Activated gamma-delta T cell treated with anti-CD3 and anti-CD28 coated beads, Interleukin-2, amount 50 U/mL, for 16 hours (primary cell): ENCODE measurements at places on chromosomes 7 and 10.

DNA sequence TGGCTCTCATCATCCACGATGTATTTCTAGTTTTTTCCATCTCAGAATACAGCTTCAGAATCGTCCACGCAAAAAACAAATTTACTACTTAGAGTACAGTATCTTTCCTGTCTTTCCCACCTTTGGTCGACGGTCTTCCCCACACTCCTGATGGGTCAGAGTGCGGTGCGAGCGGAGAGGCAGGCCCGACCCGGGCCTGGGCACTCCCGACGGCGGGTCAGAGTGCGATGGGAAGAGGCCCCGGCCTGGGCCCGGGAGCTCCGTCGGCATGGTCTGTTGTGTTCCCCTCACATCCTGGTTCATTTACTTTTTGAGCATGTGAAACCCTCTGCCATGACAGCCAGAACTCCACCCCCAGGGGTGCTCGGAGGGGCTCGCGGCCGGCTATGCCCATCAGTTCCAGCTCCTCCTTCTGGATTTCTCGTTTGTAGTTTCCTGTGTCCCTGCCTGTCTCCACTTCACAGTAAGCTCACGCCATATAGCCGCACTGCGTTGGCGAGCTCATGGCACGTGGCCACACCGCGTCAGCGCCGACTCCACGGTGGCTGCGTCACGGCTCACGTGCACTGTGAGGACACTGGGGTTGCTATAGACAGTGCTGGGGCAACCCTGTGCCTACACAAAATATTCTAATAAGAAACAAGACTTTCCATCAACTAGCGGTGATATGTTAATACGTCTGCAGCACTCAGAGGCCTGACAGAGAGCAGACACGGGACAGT is 7.8 kb downstream of the COX19 start:
- DNase-seq, result no peak

GRCh38 chr7:117019287-117019686 is 66.0 kb downstream of the ST7 start:
- no peak for DNase-seq

DNA sequence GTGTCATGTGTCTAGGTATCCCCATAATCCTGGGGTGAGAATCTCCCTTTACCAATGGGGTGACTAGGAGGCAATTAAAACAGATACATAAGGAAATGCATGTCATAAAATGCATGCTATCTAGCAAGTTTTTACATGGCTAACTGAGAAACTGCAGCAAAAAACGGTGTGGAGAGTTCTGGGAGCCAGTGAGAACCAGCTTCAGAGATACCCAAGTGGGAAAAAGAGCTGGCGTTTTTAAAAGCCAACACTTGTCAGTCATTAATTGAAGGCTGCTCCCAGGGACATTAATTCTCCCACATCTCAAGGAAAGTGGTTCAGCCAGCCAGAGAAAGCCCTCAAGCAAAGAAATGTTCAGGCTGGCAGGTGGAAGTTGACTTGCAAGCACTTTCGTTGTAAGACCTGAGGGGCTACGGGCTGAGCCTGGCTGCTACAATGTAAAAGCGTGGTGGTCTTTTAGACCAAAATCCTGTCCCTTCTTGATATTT is 28.1 kb downstream of the ST8SIA6 start:
- no peak for DNase-seq

DNA sequence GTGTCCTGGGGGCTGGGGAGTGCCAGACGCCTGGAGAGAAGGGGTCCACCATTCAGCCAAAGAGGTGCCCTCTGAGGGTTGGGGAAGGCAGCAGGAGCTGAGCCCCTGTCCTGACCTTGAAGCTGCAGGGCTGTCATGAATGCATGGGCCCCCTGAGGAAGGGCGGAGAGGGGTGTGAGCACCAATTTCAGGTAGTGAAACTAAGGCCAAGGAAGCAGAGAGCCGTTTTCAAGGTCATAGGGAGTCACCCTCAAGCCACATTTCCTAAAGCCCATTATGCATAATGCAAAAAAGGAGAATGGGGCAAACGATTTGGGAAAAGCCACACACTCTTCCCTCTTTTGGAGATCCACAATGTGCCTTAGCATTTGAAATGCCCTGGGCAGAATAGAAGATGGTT is 37.2 kb downstream of the FIGNL1 start:
- no peak for DNase-seq

- no peak for DNase-seq
Measured at GRCh38 chr10:74092372-74092771, 58.3 kb downstream of the AP3M1 start.

GRCh38 chr10:29397221-29397620 is 108.4 kb downstream of the LYZL1 start:
- DNase-seq, result no peak

DNA sequence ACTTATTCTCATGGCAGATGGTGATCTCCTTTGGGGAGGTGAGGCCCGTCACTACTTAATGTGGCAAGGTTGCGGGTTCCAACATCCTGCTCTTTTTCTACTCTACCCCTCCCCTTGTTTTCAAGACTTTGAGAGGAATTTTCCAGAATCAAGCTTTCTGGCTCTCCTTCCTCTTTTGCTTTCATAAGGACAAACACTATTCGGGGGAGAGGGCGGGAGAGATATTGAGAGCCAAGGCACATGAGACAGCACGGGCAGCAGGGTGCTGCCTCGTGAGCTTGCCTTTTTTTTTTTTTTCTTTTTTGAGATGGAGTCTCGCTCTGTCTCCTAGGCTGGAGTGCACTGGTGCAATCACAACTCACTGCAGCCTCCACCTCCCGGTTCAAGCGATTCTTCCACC is 6.9 kb upstream of the PFKFB3 start:
- no peak for DNase-seq

DNA sequence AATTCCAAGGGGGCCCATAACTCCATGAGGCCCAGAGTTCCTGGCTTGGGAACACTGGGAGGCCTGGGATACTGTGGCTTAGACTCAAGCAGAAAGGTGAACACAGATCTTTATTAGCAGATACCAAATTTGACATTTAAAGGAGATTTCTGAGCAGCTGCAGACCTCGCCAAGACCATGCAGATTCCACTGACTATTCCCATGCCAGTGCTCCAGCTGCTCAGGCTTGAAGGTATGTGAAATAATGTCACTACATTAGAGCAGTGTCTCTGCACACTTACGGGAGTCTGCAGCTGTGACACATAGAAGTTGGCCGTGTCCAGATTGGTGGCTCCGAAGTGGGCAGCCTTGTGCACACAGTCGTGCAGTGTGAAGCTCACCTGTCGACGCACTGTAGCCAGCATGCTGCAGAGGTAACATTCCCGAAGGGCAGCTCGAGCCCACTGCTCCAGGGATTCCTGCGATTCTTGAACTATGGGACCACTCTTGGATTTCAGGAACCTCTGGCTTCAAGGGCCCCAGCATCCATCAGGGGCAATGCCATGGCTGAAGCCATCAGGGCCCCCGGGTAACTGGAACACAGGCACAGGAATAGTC is 46.1 kb downstream of the SEPTIN7 start:
- DNase-seq, result no peak

GRCh38 chr7:147436718-147437117 is 1153.8 kb upstream of the C7orf33 start:
- no peak for DNase-seq

GRCh38 chr10:132446661-132447445 is 49.9 kb downstream of the PWWP2B start:
- DNase-seq, result peak; percentile 32

GRCh38 chr7:101094376-101094775 is 9.1 kb downstream of the TRIM56 start:
- DNase-seq, result no peak

DNA sequence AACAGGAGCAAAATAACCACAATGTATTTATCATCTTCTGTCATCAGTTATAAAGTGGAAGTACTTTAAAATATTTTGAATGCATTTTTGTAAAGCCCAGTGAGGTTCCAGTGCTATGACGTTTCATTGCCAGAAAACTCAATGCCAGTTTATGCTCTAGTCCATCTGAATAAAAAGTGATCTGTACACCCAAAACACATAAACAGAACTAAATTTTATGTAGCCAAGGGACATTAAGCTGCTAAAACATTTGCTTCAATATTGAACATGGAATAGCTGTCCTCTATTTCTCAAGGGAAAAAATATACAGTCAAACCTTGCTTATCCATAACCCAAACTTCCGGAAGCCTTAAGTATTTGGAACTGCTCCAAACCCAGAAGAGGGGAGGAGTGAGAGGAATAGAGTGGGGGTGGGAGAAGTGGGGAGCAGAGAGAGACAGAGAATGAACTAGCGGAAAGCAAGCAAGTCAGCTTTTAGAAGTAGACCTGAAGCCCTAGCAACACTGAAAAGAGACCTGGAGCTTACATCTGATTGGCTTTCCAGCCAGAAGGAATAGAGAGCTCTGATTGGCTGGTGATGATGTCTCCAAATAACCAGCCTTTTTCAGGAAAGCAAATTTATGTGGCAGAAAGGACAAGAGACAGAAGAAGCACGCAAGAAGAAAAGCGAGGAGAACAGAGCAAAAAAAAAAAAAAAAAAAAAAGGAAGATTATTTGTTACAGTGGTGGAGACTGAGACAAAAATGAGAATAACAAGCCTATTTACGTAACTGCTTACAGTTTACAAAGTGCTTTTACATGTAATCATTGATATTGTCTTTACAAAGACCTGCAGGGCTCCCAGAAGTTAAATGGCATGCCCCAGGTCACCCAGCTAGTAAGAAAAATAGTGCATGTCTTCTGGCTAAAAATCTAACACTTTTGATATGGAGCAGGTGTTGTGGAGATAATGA is 196.0 kb downstream of the RNLS start:
- DNase-seq, result no peak

DNA sequence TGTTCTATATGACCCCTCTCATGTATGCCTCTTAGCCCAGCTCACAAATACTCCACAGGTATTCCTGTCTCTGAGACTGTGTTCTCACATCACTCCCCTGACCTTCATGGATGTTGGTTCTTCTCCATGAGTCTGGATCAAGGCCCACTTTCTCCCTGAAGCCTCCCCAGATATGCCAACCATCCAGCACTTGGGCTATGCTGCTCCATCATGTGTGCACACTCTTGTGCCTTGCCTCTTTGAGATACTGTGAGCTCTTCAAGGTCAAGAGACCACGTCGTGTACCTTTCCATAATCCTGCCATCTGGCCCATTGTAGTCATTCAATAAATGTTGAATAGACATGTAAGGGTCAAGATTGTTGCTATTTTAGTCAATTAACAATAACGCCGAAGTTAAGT is 30.1 kb upstream of the TM9SF3 start:
- no peak for DNase-seq

DNA sequence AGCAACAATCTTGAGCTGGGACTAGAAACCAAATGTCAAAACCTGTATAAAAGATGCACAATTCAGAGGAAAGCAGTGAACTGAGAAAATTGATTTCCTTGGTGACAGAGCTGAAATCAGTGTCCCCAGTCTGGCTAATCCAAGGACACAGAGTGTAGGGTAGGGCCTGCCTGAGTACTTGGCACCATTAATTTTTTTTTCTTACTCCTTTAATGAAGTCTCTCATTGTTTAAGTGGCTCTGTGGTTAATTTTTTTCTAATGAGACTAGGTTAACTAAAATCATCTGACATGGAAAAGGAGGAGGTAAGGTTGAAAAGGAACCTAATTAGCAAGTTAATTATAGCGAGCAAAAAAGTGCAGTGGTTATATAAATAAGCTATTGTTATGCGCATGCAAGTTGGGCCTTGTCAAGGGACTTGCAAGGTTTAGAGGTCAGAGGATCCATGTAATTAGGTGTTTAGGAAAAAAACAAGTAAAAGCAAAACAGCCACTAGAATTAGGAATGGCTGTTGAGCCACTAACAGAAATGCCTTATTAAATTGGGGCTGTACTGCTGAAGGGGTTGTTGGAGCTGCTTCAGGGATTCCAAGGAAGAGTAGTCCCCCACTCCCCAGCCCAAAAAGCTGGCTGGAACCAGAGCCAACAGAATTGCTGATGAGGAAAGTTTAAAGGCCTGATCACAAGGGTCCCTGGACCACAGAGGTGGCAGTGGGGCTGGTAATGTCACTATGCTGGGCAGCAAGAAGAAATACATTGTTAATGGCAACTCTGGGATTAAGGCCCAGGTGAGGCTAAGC is 58.9 kb upstream of the STRIP2 start:
- DNase-seq, result no peak

- no peak for DNase-seq
Measured at GRCh38 chr10:49651917-49652316, 27.5 kb upstream of the C10orf53 start.

GRCh38 chr10:107269626-107270025 is 105.1 kb upstream of the SORCS1 start:
- no peak for DNase-seq

DNA sequence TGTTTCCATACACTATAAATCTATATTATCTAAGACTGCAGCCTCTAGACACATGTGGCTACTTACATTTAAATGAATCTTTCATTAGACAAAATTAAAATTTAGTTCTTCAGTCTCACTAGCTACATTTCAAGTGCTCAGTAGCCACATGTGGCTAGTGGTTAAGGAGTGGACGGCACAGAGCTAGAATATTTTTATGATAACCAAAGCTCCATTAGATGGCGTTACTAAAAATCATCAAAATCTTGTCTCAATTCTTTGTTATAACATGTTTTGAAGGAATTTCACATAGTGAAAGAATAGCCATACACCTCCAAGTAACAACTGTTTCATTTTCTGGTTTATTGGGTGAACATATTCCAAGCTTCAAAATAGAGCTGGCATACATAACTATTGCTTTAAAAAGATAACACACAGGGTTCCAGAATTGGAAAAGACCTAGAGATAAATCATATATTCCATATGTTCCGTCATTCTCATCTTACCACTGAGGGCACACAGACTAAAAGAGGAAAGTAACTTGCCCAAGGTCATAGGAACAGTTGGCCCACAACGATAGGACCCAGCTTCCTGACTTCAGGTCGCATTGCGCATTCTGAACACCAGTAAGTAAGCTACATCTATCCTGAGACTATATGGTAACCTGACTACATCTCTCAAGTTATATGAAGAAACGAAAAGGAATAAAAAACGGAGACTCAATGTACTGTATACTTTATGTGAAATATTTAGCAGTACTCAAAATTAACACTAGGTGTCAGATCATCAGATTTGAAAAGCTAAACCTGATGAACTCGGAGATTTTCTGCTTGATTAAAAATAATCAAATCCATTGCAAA is 66.6 kb downstream of the CAV1 start:
- no peak for DNase-seq

- DNase-seq, result peak; percentile 1
Measured at GRCh38 chr10:8438603-8439002, 384.1 kb downstream of the GATA3 start.

- DNase-seq, result no peak
Measured at GRCh38 chr7:150983893-150984368, 5.8 kb upstream of the KCNH2 start.

DNA sequence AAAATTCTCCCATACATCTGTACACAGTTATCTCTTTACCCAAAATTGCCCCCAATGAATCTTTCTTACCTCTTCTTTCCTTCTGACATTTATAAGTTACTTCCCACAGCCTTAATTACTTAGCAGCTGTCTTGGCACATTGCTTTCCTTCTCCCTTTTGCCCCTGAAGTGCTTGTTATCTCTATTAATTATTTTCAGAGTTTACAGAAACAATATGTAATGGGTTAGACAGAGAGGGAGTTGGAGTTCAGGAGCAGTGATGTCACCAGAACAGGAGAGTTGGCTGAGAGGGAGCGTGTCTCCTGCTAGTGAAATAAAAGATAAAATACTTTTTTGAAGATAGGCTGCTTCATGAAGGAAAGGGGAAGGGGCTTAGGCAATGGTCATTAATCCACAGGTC is 57.4 kb downstream of the ITGB8 start:
- no peak for DNase-seq

- no peak for DNase-seq
Measured at GRCh38 chr7:1922870-1923236, 252.8 kb downstream of the ELFN1 start.

- DNase-seq, result no peak
Measured at GRCh38 chr10:35194906-35195305, 68.3 kb downstream of the CREM start.

- DNase-seq, result no peak
Measured at GRCh38 chr7:131905471-131905973, 349.1 kb upstream of the PODXL start.
